ENCODE measurements at places on chromosomes 7 and 10.

GRCh38 chr10:88915781-88916180 lies 35.7 kb downstream of the STAMBPL1 start:
- no peaks in the 10 kb centered on the region for H3K27me3 ChIP-seq
- peaks cover 27% of the 10 kb centered on the region for H3K36me3 ChIP-seq
- no peaks in the 10 kb centered on the region for H3K4me1 ChIP-seq
- peak overlapping the region; percentile 35 for H3K27ac ChIP-seq
- DNase-seq, result no peak

- peaks cover 22% of the 10 kb centered on the region for H3K36me3 ChIP-seq
- no peak overlapping the region for H3K4me3 ChIP-seq
- no peak overlapping the region for H3K27ac ChIP-seq
- no peak for DNase-seq
- no peaks in the 10 kb centered on the region for H3K4me1 ChIP-seq
Observed at GRCh38 chr7:33547880-33548279, 357.5 kb upstream of the BMPER start.

DNA sequence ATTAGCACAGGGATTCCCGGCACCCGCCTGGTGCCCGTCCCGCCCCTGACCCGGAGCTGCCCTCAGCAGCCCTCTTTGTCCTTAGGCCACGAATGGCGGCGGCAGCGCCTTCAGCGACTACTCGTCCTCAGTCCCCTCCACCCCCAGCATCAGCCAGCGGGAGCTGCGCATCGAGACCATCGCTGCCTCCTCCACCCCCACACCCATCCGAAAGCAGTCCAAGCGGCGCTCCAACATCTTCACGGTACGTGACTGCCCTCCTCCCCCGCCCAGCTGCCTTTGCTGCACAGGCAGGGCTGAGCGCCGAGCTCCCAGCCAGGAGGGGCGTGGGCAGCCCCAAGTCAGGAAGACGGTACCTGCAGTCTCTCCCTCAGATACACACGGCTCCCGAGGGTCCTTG lies 33.6 kb downstream of the AGAP3 start:
- H3K36me3 ChIP-seq, result peaks cover 28% of the 10 kb centered on the region
- H3K4me1 ChIP-seq, result peaks cover 6% of the 10 kb centered on the region
- no peaks in the 10 kb centered on the region for H3K27me3 ChIP-seq
- no peak for DNase-seq
- H3K4me3 ChIP-seq, result no peak overlapping the region

- no peak overlapping the region for H3K27ac ChIP-seq
- no peak overlapping the region for H3K4me3 ChIP-seq
Observed at GRCh38 chr7:111264111-111264868, 173.4 kb downstream of the LRRN3 start.

DNA sequence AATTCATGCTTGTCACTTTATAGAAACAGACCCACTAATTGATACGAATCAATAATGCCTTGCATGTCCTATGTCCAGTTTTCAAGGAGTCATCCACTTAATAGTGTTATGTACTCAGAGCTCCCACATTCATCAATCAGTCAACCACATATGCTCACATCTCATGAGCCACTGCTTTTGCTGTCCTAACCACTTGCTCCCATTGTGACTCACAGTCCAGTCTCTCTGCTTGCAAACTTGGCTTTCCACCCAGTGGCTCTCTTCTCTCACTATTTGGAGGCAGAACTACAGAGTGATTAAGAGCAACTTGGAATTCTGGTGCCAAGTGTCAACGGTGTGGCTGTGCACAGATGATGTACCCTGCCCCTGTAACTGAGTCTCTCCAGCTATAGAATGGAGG lies 166.0 kb downstream of the SNX13 start:
- H3K27me3 ChIP-seq, result no peaks in the 10 kb centered on the region
- no peak for DNase-seq
- peaks cover 13% of the 10 kb centered on the region for H3K4me1 ChIP-seq
- H3K36me3 ChIP-seq, result no peaks in the 10 kb centered on the region
- H3K27ac ChIP-seq, result no peak overlapping the region

DNA sequence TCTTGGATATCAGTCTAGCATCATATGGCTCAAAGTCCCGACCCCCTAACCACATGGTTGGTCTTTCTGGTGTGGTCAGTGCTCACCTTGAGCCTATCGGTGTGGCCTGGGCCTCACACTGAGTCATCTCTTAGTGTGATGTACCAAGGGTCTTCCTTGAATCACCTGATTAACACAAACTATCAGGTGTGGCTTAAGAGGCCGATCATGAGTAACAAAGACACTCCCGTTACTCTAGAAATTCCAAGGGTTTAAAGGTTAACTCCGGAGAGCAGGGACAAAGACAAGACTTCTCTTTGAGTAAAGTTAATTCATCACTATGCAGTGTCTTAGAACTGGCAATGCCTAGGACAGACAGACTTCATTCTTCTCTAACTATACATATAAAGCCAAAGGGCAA lies 52.3 kb upstream of the ARMC3 start:
- no peak overlapping the region for H3K27ac ChIP-seq
- no peak for DNase-seq
- no peaks in the 10 kb centered on the region for H3K4me1 ChIP-seq
- H3K27me3 ChIP-seq, result peaks cover 8% of the 10 kb centered on the region
- H3K36me3 ChIP-seq, result no peaks in the 10 kb centered on the region

GRCh38 chr10:132397036-132397541 lies at the start of gene PWWP2B:
PWWP2B (plus strand) TSS chr10:132397200; CDS start chr10:132397227, 27 bp downstream.
- H3K36me3 ChIP-seq, result peaks cover 5% of the 10 kb centered on the region
- peak within 1 kb of the TSS; percentile 89 for H3K27ac ChIP-seq
- DNase-seq, result peak; percentile 56
- no peaks in the 10 kb centered on the region for H3K27me3 ChIP-seq
- H3K4me3 ChIP-seq, result peak within 1 kb of the TSS; percentile 92

DNA sequence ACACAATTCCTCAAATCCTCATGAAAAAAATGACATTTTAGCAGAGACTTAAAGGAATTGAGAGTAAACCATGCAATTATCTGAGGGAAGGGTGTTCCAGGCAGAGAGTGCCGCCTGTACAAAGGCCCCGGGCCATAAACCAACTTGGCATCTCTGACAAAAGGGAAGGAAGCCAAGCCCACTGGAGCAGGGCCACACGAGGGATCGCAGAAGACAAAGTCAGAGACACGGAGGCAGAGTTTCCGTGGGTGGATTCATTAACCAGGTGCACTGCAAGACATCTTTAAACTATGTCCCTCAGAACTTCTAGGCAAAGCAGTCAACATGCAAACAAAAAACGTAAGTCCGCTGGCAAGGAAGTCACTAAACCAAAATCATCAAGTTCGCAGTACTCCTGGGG lies 92.0 kb downstream of the SFMBT2 start:
- DNase-seq, result no peak
- no peak overlapping the region for H3K27ac ChIP-seq
- no peaks in the 10 kb centered on the region for H3K27me3 ChIP-seq
- H3K36me3 ChIP-seq, result peaks cover 8% of the 10 kb centered on the region

DNA sequence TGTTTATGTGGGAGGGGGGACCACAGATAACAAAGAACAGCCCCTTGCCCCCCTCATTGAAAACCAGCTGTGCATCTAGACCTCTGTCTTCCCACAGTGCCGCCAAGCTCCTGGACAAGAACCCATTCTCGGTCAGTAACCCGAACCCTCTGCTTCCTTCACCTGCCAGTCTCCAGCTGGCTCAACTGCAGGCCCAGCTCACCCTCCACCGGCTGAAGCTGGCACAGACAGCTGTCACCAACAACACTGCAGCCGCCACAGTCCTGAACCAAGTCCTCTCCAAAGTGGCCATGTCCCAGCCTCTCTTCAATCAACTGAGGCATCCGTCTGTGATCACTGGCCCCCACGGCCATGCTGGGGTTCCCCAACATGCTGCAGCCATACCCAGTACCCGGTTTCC lies 91.0 kb upstream of the PDCD4 start:
- no peaks in the 10 kb centered on the region for H3K27me3 ChIP-seq
- no peak for DNase-seq
- H3K27ac ChIP-seq, result no peak overlapping the region
- H3K36me3 ChIP-seq, result no peaks in the 10 kb centered on the region

DNA sequence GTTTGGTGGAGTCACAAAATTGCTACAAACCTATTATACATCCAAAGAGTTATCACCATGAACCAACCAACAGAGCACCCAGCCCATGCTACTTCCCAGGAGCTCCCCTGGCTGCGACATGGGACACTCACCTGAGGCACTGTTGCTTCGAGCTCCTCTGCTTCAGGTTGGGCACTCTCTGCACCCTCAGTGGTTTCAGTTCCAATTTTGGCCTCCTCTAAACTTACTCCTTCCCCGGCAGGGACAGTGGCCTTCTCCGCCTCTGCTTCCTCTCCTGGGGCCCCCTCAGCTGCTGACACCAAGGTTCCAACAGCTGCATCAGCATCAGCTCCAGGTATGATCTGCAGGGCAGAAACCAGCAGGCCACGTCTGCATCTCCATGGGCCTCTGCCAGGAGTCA lies 120.4 kb upstream of the TARP start:
- H3K4me1 ChIP-seq, result peaks cover 19% of the 10 kb centered on the region
- H3K36me3 ChIP-seq, result no peaks in the 10 kb centered on the region
- peak overlapping the region; percentile 11 for H3K4me3 ChIP-seq
- H3K27ac ChIP-seq, result peak overlapping the region; percentile 19
- H3K27me3 ChIP-seq, result no peaks in the 10 kb centered on the region

- H3K36me3 ChIP-seq, result peaks cover 8% of the 10 kb centered on the region
- no peaks in the 10 kb centered on the region for H3K27me3 ChIP-seq
- no peaks in the 10 kb centered on the region for H3K4me1 ChIP-seq
- no peak overlapping the region for H3K4me3 ChIP-seq
Observed at GRCh38 chr10:125868372-125868975, 12.6 kb downstream of the DHX32 start.

GRCh38 chr10:6052247-6053221 lies 9.6 kb downstream of the IL2RA start:
- H3K4me3 ChIP-seq, result peak overlapping the region; percentile 77
- peak; percentile 29 for DNase-seq
- no peaks in the 10 kb centered on the region for H3K27me3 ChIP-seq
- H3K4me1 ChIP-seq, result peaks cover 75% of the 10 kb centered on the region
- H3K36me3 ChIP-seq, result peaks cover 3% of the 10 kb centered on the region

GRCh38 chr10:27383595-27384542 lies 120.2 kb upstream of the RAB18 start:
- DNase-seq, result no peak
- H3K4me1 ChIP-seq, result peaks cover 3% of the 10 kb centered on the region
- H3K36me3 ChIP-seq, result no peaks in the 10 kb centered on the region
- no peak overlapping the region for H3K27ac ChIP-seq
- H3K4me3 ChIP-seq, result no peak overlapping the region
- H3K27me3 ChIP-seq, result peaks cover 13% of the 10 kb centered on the region

DNA sequence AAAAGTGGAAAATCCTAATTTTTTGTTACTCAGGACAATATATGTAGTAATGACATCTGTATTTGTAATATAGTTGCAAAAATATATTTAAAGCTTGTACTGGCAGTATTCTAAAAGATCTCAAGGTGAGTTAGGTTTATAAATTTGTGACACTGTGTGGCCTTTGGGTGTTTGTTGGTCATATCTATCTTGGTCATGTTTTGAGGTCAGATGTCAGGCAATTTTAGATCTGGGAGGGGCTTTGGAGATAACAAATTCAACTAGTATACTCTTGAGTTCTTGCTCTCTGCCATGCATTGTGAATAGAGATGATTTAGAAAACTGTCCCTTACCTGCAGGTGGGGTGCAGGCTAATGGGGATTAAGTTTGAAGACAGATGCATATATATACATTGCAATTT lies 3.1 kb downstream of the TBC1D12 start:
- DNase-seq, result no peak
- no peaks in the 10 kb centered on the region for H3K36me3 ChIP-seq
- no peaks in the 10 kb centered on the region for H3K27me3 ChIP-seq
- H3K4me1 ChIP-seq, result peaks cover 6% of the 10 kb centered on the region
- no peak overlapping the region for H3K27ac ChIP-seq

DNA sequence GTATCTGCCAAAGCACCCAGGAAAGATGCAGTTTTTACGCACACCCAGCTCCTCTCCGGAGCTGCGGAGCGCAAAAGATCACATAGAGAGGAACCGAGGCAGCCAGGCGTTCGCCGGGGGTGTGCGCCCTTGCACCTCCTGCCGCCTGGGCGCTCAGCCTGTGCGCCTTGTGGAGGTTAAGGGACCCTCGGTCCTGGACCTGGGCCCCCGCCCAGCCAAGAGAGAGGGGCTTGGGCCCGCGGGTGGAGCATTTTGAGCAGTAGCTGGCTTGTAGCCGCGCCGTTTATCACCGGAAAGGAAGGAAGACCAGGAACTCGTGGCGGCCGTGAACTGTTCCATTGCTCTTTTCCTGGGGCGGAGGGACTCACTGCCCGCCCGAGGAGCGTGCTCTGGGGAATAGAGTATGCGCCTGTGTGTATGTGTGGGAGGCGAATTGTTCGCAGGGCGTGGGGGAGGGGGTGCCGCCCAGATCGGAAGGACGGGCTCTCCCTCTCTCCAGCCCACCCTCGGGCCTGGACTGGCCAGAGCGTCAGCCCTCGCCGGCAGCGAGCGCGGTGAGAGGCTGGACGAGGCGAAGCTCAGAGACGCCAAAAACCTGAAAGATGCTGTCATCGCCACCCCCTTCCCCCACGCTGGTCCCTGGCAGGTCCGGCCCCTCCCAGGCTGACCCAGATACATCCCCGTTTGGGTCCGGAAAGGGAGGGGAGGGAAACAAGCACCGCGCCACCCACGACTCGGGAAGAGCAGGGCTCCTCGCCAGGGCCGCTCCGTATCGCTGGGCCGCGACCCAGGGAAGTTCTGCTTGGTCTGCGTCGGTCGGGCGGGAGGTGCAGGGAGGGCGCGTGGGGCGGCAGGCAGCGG lies 1.2 kb upstream of the WNT2 start:
- no peak for DNase-seq
- H3K4me1 ChIP-seq, result peaks cover 5% of the 10 kb centered on the region
- no peaks in the 10 kb centered on the region for H3K36me3 ChIP-seq
- no peak overlapping the region for H3K27ac ChIP-seq
- peaks cover 21% of the 10 kb centered on the region for H3K27me3 ChIP-seq

GRCh38 chr10:119355930-119356329 lies 148.6 kb downstream of the GRK5 start:
- DNase-seq, result no peak
- H3K36me3 ChIP-seq, result peaks cover 32% of the 10 kb centered on the region
- no peak overlapping the region for H3K27ac ChIP-seq
- H3K4me1 ChIP-seq, result peaks cover 32% of the 10 kb centered on the region
- no peak overlapping the region for H3K4me3 ChIP-seq

GRCh38 chr7:64045301-64046040 lies at the start of gene ZNF727:
ZNF727 (plus strand) TSS chr7:64045434; CDS start chr7:64045622, 188 bp downstream.
- H3K4me3 ChIP-seq, result peak within 1 kb of the TSS; percentile 62
- no peak for DNase-seq
- H3K36me3 ChIP-seq, result no peaks in the 10 kb centered on the region
- H3K27me3 ChIP-seq, result no peaks in the 10 kb centered on the region
